ENCODE measurements at places on chromosomes 12 and 14.
A peak's percentile ranks its signal among the peaks of the same experiment; 100 is the strongest.

GRCh38 chr12:26001530-26001929, 43.0 kb downstream of the RASSF8 start:
- no peak for DNase-seq

- DNase-seq: no peak
These were observed 1.6 kb upstream of the PTPRB start for GRCh38 chr12:70638639-70639360.

- peak; percentile 80 for DNase-seq
These were observed at the start of gene GPRC5A for GRCh38 chr12:12891080-12891880. Gene GPRC5A (plus strand): TSS chr12:12891562. CDS start chr12:12908250, 16,688 bp downstream.

DNA sequence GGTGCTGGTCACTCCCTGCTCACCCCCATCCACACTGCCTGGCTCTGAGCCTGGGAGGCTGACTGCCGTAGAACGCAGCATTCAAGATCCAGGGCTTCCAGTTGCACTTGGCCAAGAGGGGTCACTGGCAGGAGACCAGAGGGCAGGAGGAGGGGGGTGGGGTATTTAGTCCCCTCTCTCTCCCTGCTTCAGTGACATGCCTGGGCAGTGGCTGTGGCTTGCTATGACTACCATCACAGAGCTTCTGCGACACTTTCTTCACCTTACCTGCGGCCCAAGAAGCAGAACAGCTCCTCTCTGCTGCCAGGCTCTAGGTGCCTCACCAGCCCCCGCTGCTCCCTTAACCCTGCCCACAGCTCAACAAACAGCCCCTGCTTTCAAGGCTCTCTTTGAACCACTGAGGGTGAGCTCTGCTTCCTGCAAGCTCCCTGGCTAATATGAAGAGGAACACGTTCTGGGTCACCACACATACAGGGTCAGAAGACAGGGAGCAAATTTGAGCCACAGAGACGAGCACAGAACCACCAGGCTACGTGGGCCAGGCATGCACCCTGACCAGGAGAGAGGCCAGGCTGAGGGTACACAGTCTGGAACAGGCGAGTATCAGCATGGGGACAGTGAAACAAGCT, 55.7 kb downstream of the ITPK1 start:
- DNase-seq: no peak

- DNase-seq: no peak
These were observed 54.1 kb downstream of the PLXNC1 start for GRCh38 chr12:94202245-94203180.

GRCh38 chr12:124904306-124905098, 9.9 kb downstream of the UBC start:
- peak; percentile 80 for DNase-seq
